ENCODE measurements at places on chromosomes 4 and X. TPM values are rescaled to one million over a fixed set of nuclear protein-coding genes. Genes with fewer than 3 reads are reported as not detected.

AMOT gene
- total RNA-seq = 15.1 TPM

CYBB gene
- 0.32 TPM for total RNA-seq

NWD2 gene
- not detected for total RNA-seq

BEND2 gene
- total RNA-seq = not detected

P2RY8 gene
- total RNA-seq = not detected

PF4V1 gene
- total RNA-seq = not detected

NLGN3 gene
- 0.43 TPM for total RNA-seq

CRLF2 gene
- total RNA-seq = not detected

EMCN gene
- total RNA-seq = not detected

ARMCX2 gene
- 76.4 TPM for total RNA-seq

TCEAL2 gene
- not detected for total RNA-seq

CT55 gene
- not detected for total RNA-seq

TEX11 gene
- not detected for total RNA-seq

NUP62CL gene
- total RNA-seq = under 0.01 TPM

HSD17B11 gene
- total RNA-seq = 24.2 TPM

ARHGEF6 gene
- 12.5 TPM for total RNA-seq

PCDH19 gene
- total RNA-seq = 0.32 TPM

ZMAT1 gene
- total RNA-seq = 0.43 TPM

WDFY3 gene
- 98.0 TPM for total RNA-seq

ENPEP gene
- 0.32 TPM for total RNA-seq

MYL5 gene
- total RNA-seq = 9.1 TPM

RRH gene
- total RNA-seq = not detected

PAGE2B gene
- total RNA-seq = not detected

TBC1D8B gene
- total RNA-seq = 13.8 TPM

TACR3 gene
- not detected for total RNA-seq

TCP11X2 gene
- not detected for total RNA-seq

GNPDA2 gene
- 17.3 TPM for total RNA-seq

GRPR gene
- 0.32 TPM for total RNA-seq

MCUB gene
- 10.0 TPM for total RNA-seq

PCDH11X gene
- total RNA-seq = not detected

RHOXF2 gene
- total RNA-seq = 0.32 TPM

ERAS gene
- not detected for total RNA-seq

CC2D2A gene
- total RNA-seq = 26.7 TPM

SLC9A7 gene
- 46.6 TPM for total RNA-seq

OPN1MW2 gene
- not detected for total RNA-seq

DSPP gene
- not detected for total RNA-seq

OPRPN gene
- total RNA-seq = not detected

NAP1L2 gene
- under 0.01 TPM for total RNA-seq

ADGRG4 gene
- not detected for total RNA-seq

SSX4 gene
- total RNA-seq = not detected

CT83 gene
- not detected for total RNA-seq

GABRG1 gene
- not detected for total RNA-seq

MAGEA8 gene
- not detected for total RNA-seq

CYTL1 gene
- total RNA-seq = 1.3 TPM

CA5B gene
- total RNA-seq = 9.0 TPM

TET2 gene
- total RNA-seq = 18.1 TPM

TRIM75 gene
- 0.32 TPM for total RNA-seq

SPON2 gene
- total RNA-seq = 601 TPM

POF1B gene
- not detected for total RNA-seq

WNK3 gene
- 0.64 TPM for total RNA-seq

KLB gene
- total RNA-seq = not detected

FGF2 gene
- total RNA-seq = 176 TPM

SPANXA1 gene
- not detected for total RNA-seq

ADH7 gene
- total RNA-seq = not detected

MID2 gene
- 33.2 TPM for total RNA-seq

SPANXA2 gene
- total RNA-seq = not detected

NEIL3 gene
- 8.1 TPM for total RNA-seq

GLRA2 gene
- total RNA-seq = not detected

All from fibroblast of villous mesenchyme (primary cell).